ENCODE measurements at places on chromosomes 16 and 17.

DNA sequence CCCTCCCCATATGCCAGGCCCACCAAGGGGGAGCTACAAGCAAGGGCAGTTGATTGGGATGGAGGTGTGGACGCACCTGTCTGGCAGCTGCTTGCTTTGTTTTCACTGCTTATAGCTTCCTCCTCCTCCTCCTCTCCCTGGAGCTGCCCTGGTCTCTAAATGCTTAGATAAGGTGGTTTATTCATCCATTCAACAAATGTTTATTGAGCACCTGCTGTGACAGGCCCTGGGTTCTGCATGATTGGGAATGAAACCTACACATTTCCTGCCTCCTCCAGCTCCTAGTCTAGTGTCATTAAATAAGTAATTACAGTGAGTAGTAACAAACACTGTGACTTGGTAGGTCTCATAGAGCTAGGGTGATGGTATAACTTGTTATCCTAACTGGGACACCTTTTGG lies 17.4 kb upstream of the MAP3K14 start:
- no peak for DNase-seq

DNA sequence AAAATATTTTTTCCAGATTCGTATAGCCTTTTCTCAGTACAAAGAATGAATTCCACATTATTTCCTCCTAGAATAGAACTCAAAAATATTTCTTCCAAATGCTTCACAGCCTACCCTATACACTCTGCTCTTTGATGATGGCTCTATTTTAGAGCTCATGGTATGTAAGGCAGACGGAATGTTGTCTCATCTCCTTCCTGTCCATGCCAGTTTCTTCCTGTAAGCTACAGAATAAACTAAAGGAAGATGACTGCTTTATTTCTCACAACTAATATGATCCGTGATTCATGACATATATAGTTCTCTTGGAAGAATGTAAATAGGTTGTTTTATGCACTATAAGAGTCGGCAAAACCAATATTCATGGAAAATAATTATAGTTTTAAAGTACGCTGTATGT lies 723.1 kb downstream of the CDH11 start:
- DNase-seq: no peak

DNA sequence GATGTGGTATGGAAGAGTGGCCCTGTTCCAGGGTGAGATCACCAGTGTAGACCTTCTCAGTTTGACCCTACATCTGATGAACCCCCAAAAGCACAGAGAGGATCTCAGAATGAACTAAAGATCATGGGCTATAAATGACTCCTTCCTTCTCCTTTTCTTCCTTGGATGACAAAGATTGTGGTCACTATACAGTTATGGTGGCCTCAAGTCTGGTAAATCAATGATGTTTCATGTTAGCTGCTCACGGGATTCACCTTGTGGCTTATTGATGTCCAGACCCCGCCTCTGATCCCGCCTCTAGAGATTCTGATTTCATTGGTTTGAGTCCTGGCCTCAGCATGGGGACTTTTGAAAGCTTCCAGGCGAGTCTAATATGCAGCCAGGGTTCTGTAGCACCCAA lies 112.2 kb downstream of the PITPNC1 start:
- no peak for DNase-seq

DNA sequence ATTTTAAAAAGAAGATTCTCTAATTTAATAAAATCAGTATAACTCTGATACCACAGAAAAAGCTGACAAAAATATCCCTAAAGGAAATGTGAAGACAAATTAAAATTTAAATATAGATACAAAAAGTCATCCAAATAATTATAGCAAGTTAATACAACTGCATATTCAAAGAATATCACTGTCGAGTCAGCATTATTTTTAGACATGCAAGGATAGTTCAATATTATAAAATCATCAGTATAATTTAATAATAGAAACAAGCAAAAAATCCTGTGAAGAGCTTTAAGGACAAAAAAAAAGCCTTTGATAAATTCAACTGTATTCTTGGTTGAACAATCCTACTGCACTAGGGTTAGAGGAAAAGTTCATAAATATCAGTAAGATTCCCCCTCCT lies 21.0 kb upstream of the CDYL2 start:
- no peak for DNase-seq

DNA sequence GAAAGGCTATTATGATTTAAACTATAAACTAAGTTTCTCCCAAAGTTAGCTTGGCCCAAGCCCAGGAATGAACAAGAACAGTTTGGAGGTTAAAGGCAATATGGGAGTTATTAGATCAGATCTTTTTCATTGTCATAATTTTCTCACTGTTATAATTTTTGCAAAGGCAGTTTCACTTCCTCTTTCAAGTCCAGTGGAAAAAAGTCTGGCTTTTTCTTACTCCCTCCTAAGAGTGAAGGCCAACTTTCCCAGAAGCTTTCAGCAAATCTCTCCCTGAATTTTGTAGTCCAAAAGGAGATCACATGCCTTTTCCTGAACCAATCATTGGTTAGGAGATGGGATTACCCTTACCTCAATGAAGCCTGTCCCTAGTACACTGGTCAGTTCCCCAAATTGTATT lies 9.1 kb upstream of the BLMH start:
- DNase-seq: no peak

GRCh38 chr17:38564869-38565268 lies 40.9 kb downstream of the SRCIN1 start:
- DNase-seq: no peak

DNA sequence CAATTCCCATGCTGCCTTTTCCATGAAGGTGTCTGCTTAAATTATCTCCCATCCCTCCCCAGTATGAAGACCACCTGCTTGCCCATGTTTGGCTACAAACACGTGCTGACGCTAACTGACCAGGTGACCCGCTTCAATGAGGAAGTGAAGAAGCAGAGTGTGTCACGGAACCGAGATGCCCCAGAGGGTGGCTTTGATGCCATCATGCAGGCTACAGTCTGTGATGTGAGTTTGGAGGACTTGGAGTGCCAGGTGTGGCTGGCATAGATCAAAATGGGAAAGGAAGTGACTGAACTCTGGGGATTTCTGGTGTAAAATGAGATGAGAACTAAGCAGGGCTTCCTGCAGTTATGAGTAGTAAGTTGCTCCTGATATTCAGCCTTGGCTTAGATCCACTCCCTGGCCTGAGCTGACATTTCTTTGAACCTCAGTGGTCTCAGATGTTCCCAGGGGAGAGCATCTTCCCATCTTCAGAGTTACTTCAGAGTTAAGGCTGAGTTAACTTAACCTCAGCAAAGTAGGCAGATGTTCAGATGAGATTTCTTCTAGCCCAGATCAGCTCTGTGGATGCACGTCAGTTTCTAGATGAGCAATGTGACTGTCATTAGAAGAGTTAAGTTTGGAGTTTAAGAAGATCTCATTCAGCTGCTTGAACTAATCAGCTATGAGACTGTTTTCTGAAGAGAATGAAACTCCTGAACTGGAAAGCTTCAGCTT lies 32.7 kb downstream of the ITGB3 start:
- DNase-seq: no peak

- DNase-seq: peak; percentile 46
Observed at GRCh38 chr17:7586673-7587419, 3.0 kb downstream of the SOX15 start.

- DNase-seq: no peak
Observed at GRCh38 chr16:71658771-71659170, 32.8 kb downstream of the MARVELD3 start.

- no peak for DNase-seq
Observed at GRCh38 chr16:79651363-79651762, 50.8 kb upstream of the MAF start.

DNA sequence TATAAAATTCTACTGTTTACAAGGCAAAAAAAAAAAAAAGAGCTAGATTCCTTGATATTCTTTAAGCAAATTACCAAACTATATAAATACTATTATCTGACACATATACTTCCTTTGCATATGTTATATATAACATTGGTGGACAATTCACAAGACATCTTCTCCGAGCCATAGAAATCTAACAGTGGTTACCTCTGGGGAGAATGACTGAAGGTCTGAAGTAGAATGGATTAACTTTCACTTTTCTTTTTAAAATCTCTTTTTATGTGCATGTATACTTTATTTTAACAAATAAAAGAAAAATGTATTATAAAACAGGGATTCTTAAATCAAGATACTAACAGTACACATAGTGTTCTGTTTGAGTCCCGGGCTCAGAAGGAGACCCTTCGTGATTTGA lies 131.0 kb downstream of the MRTFB start:
- DNase-seq: no peak

DNA sequence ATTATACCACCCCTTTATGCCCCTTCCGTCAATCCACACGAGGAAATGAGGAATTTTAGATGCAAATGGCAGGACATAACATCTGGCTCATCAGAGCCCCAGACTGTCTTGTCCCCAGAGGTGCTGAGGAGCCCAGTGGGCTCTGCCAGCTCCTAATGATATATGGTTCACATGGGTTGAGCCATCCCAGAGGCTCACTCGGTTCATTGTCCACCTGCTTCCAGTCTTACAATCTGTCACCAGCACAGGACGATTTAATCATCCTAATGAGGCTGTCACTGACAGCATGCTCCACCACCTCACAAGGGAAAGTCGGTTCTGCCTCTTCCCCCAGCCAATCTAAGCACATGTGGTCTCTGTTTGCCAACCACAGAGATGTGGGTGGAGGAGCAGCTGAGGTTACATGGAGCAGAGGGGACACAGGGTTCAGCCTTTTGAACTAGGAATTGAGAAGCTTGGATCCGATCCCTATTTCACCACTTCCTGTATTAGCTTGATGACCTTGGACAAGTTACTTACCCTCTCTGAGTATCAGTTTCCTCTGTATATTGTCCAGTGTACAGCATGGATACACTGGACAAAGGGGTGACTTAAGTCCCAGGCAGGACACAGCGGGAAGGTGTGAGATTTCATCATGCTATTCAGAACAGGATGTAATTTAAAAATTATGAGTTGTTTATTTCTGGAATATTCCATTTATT lies 27.0 kb upstream of the DHX8 start:
- peak; percentile 18 for DNase-seq

GRCh38 chr16:20910781-20911321 lies 10.3 kb downstream of the LYRM1 start:
- no peak for DNase-seq

- peak; percentile 20 for DNase-seq
Observed at GRCh38 chr16:21646721-21647561, 5.5 kb downstream of the IGSF6 start.

GRCh38 chr17:55870044-55870443 lies 119.2 kb downstream of the PCTP start:
- no peak for DNase-seq

DNA sequence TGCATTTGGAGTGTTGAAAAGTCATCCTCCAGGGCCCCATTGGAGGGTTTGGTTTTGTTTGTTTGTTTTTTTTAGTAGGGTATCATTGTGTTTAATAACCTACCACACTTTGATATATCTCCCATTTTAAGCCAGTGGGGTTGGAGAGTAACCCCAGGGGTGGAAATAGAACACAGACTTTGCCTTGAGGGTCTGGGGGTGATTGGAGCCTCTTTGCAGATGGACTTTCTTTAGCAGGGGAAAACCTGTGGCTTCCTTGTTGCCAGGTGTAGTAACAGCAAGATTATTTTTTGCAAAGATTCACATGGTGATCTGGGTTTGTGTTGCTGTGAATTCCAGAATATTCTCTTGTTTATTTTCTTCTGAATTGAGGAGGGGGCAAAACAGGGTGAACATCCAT lies 1.5 kb downstream of the ABCC1 start:
- DNase-seq: no peak

- peak; percentile 56 for DNase-seq
Observed at GRCh38 chr17:69525920-69526841, 111.7 kb downstream of the MAP2K6 start.

- no peak for DNase-seq
Observed at GRCh38 chr17:44794851-44795413, 35.2 kb downstream of the GJC1 start.

DNA sequence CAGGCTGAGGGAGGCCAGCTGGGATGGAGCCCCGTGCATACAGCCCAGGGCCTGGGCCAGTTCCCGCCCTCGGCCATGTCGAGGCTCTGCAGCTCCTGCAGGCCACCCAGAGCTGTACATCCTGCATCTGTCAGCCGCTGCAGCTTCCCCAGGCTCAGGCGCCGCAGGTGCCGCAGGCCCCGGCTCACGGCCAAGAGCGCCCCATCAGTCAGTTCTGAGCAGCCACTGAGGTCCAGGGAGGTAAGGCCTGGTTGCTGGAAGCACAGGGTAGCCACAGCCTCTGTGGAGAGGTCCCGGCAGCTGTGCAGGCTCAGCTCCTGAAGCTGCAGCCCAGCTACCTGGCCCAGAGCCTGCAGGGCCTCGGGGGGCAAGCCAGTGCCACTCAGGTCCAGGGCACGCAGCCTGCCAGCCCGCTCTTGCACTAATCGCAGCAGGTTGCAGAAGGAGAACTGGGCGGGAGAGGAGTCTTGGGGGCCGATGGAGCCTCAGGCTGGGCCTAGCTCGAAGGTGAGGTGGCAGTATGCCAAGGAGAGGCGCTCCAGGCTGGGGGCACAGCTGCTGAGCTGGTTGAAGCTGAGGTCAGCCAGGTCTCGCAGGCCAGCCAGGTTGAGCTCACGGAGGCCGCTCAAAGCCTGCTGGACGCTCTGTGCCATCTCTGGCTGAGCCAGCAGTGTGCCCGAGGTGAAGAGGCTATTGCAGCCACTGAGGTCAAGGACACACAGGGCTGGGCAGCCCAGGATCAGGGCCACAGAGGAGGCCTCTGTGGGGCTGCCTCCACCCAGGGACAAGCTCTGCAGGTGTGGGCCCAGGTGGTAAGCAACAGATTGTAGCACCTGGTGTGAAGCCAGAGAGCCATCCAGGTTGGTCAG lies 11.4 kb downstream of the ELMO3 start:
- DNase-seq: no peak

DNA sequence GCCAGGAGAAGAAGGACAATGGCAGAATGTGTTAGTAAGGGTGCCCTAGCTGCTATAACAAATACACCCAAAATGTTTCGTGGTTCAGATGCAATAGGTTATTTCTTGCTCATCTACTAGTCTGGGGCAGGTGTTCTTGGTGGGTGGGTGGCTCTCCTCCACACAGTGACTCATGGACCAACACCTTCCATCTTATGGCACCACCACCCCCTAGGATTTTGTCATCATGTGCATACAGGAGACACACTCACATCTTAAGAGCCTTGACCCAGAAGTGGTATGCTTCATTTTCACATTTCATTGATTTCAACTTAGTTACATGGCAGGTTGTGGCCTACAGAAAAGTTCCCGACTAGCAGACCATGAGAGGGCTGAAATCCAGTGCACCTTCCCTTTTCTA lies 114.7 kb downstream of the AMFR start:
- DNase-seq: no peak

DNA sequence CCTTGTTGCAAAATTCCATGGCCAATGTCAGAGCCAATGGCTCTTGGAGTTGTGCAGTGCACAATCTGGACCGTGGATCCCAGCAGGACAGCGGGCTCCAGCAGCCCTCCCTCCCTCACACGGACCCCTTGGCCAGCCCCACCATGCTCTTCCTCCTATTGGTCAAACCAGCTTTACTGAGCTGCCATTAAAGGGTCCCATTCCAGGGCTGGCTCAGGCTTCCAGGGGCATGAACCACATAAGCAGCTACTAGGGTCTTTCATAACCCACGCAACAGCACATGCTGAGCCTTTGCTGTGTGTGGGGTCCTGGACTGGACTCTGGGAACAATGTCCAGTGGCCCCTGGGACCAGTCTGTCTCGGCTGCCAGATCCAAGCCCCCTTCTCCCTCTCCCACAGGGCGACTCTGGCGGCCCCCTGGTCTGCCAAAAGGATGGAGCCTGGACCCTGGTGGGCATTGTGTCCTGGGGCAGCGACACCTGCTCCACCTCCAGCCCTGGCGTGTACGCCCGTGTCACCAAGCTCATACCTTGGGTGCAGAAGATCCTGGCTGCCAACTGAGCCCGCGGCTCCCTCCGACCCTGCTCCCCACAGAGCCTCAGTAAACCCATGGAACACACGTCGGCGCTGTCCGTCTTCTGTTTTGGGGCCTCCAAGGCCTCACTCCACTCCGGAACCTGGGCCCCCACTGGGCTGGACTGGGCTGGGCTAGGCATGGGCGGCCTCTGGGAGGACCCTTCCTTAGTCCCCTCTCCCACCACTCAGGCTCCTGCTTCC lies 5.7 kb downstream of the CTRB1 start:
- peak; percentile 55 for DNase-seq

All from body of pancreas (tissue), 4 donors.